ENCODE measurements at places on chromosomes 7 and 10.

GRCh38 chr10:103949728-103950127 is 17.2 kb upstream of the SLK start:
- no peak for DNase-seq

- DNase-seq, result no peak
Observed at GRCh38 chr7:92847305-92847704, 10.9 kb upstream of the CDK6 start.

DNA sequence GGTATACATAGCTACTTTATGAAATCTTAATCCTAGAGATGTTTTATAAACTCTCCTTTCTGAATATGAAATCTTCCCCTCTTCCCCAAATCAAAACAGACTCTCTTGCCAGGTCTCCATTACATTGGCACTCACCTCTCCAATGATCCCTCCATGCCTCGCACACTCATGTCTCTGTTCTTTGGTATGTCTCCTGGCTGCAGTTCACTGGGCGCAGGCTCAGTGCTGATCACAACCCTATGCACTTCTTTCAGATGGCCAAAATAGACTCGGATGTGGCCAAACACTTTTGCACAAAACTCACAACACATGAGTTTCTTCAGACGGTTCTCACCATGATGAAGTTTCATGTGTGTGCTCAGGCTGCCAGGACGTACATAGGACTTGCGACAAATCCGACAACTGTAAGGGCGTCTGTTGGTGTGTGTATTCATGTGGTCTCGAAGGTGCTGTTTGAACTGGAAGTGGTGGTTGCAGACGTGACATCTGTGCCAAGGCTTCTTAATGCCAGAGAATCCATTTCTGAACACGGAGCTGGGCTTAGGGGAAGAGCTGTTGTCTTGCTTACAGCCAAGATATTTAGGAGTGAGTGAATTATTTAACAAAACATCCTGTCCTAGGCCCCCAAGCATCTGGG is 183.2 kb downstream of the ZNF438 start:
- no peak for DNase-seq

- DNase-seq, result no peak
Observed at GRCh38 chr7:31448649-31449048, 65.2 kb upstream of the ITPRID1 start.

GRCh38 chr7:140005754-140006503 is 56.8 kb downstream of the PARP12 start:
- DNase-seq, result no peak

DNA sequence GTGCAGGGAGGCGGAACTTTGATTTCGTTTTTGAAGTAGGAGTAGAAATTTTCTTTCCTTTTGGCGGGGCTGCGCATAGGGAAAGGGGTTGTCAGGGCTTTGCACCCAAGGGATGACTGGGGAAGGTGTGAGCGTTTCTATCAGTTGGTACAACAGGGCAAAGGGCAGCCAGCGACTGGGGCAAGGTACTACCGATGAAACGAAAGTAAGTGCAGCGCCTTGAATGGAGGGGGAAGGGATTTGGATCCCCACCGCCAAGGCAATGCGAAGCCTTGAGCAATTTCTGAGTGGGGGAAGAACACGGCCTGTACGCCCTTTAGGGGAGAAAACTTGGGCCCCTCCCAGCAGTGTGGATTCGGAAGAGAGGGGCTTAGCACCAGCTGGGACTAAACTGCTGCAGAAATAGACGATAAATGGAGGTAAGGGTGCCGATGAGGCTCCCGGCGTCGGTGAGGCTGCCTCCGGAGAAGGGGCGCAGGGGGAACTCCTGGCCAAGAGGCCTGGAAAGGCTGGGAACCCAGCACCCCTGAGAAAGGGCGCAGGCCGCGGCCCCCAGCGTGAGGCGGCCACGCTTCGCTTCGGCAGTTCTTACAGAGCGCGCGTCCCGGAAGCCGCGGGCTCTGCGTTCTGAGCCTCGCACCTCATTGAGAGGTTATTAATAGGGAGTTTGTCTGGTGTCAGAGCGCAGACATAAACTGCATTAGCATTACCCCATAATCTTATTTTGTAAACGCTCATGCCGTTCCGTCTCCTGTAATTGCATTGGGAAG is 10.0 kb upstream of the TLX1 start:
- no peak for DNase-seq

DNA sequence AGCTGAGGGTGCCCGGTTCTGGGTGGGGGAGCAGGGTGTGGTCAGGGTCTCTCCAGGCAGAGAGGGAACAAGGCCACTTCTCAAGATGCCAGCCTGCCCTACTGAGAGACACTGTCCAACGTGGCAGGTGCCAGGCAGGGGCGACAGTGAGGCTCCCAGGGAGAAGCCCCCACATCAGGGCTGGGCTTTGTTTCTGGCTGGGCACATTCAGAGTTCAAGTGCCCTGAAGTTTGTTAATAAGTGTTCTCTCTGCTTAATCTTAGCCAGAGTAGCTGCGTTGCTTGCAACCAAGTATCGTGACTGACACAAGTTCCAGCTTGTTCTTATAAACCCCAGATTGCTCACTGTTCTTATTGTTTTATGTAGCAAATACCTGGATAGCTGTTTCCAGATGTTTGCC is 21.8 kb downstream of the FOXL3 start:
- no peak for DNase-seq

GRCh38 chr10:123726836-123727235 is 60.7 kb downstream of the GPR26 start:
- DNase-seq, result peak; percentile 57

DNA sequence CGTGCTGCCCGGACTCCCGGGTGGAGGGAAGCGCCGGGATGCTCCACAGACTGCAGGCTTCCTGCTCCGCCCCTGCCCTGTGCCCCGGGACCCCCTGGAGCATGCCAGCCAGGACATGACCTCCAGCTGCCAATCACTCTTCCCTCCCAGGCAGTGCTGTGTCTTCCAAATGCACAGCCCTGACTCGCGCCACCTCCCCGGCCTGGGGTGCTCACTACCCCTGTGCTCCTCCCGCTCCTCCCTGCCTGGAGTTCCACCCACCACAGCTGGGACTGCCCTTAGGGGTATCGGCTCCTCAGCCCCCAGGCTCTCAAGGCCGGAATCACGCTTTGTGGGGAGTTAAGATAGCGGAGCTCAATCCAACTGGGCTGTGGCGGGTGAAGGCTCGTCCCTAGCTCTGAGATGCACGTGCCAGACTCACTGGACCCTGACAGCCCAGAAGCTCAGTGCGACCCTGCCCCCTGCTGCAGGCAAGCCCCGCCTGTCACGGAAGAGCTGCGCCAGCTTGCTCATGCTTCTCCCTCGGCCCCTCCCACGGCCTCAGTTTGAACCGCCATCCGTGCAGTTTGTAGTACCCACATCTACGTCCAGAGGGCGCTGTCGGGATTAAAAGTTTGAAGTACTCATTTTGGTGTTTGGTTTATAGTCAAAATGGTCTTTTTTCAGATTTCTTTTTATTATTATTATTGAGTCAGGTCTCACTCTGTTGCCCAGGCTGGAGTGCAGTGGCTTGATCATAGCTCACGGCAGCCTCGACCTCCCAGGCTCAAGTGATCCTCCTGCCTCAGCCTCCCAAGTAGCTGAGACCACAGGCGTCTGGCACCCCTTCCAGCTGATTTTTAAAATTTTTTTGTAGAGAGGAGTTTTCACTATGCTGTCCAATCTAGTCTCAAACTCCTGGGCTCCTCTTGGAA is 142.5 kb upstream of the TCERG1L start:
- DNase-seq, result peak; percentile 93

GRCh38 chr10:15859509-15859905 is 800 bp downstream of the MINDY3 start:
- DNase-seq, result no peak

- DNase-seq, result no peak
Observed at GRCh38 chr7:158861004-158861787, 4.8 kb downstream of the DYNC2I1 start.

GRCh38 chr7:110507832-110508231 is 583.1 kb upstream of the LRRN3 start:
- DNase-seq, result no peak

DNA sequence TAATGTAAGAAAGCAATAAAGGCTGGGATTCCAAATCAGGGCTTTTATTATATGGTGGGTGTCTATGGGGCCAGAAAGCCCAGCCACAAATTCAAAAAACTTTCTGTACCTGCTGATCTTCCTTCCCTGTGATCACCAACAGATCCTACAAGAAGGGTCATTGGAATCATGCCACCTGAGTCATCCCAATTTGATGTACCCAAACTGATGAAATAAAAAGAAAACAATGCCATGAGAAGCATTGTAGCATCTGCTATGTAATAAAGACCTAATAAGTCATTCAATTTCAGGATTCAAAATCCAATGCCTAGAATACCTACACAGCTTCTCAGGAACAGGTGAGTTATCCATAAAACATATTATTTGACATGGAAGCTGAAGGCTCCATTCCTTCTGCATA is 228.8 kb downstream of the DKK1 start:
- no peak for DNase-seq

DNA sequence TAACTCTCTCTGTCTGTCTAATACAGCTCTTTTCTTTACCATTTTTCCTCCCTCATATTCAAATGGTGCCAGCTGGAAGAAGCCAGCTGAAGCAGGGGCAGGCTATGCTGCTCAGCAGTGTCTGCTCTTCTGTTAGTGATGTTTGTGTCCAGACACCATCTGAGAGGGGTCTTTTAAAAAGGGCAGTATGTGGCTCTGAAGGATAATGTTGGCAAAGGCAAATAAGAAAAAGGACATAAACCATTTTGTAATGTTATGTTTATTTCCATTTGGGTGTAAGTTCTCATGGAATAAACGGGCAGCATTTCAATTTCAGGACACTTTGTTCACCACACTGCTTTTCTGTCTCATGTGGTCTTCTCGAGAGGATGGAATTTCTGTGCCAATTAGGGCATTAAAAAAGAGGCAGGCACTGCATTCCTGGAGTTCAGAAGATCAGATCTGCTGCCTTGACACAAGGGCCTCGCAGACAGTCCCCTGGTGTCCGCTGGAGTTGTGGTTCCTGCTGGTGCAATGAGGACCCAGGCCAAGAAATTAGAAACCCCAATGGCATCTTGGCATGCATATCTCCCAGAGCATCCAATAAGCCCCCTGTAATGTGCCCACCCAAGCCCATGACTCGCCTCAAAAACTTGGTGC is 109.0 kb upstream of the ELMO1 start:
- DNase-seq, result no peak

GRCh38 chr7:71661671-71662224 is 529.8 kb downstream of the GALNT17 start:
- no peak for DNase-seq

DNA sequence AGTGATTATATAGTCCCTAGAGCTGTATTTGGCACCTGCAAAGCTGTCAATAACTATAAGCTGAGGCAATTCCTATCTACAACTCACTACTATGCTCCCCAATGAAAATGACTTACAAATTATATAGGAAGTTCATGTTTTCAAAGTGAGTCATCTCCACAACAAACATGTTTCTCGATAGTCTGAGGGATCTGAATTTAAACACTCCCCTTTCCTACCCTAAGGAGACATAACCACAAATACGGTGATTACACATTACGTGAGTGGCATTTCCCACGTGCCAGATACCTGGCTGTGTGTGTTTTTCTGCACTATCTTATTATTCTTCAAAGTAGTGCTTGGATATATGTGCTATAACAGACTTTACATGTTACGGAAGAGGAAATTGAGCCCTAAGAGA is 122.5 kb upstream of the C1QL3 start:
- no peak for DNase-seq

DNA sequence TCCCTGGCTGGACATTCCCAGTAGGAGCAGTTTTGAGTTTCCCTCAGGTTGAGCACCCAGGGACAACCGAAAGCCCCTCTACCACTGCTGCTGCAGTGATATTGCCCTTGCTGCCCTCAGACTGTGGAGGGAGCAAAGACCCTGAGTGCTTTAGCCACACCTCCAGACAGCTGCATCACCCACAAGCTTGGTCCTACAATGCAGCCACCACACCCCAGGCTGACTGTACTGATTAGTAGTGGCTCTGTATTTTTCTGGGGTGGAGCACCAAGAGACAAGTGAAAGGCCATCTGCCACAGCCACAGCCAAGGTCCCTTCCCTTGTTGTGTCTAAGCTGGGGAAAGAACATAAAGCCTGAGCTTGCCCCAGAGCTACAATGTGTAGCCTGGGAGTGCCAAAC is 789.9 kb downstream of the PCDH15 start:
- DNase-seq, result no peak

DNA sequence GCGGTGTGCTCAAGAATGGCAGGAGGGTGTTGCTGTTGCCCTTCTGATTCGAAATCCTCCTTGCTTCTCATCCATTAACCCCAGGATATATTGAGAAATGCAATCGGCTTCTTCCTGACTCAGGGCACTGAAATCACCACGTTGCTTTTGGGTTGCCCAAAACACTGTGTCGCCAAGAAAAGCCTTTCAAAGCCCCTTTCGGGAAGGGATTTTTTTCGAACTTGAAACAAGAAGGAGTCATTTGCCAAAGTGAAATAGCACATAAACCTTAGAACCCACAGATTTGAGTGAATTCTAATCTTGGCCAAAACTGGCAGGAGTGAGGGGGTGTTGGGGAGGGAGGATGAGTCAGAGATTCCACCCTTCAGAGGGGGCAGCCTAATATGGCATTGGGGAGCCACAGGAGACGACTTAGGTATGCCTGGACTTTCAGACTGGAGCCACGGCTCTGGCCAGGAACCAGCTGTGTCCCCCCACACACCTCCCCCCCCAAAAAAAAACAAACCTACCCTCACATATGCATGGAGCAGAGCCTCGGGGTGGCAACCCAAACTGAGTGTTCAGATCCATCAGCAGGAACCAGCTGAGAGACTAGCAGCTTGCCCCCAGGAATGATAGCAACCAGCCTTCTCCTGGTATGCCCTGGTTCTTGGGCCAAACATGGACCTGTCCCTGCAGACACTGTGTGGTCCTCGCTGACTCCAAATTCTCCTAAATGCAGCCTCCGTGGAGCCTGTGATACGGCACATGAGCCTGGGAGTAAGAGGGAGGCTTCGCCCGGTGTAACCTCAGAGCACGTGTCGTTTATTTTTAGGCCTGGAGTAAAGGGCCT is 138.4 kb downstream of the FGFR2 start:
- DNase-seq, result no peak

DNA sequence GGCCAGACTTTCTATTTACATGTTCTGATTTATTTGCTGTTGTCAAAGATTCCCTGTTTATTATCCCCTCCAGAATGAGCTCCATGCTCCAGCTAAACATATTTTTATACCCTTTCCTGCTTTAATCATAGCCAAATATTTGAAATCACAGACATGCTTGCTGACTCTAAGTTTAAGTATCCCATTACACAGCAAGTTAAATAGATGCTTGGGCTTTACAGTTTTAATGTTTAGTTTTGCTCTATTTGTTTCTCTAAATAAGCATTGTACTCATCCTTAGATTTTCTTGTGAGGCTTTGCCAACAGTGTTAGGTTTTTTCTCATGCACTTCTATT is 196.8 kb downstream of the TAX1BP1 start:
- DNase-seq, result peak; percentile 33

DNA sequence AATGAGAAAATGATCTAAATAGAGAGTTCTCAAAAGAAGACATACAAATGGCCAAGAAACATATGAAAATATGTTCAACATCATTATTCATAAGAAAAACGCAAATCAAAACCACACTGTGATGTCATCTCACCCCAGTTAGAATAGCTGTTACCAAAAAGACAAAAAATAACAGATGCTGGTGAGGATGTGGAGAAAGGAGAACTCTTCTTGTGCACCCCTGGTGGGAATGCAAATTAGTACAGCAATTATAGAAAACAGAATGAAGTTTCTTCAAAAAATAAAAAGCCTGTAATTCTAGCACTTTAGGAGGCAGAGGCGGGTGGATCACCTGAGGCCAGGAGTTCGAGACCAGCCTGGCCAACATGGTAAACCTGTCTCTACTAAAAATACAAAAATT is 199.3 kb downstream of the PARD3 start:
- no peak for DNase-seq

GRCh38 chr10:84308481-84309304 is 19.7 kb upstream of the CCSER2 start:
- peak; percentile 48 for DNase-seq
